ENCODE measurements at places on chromosomes 4 and X.

DNA sequence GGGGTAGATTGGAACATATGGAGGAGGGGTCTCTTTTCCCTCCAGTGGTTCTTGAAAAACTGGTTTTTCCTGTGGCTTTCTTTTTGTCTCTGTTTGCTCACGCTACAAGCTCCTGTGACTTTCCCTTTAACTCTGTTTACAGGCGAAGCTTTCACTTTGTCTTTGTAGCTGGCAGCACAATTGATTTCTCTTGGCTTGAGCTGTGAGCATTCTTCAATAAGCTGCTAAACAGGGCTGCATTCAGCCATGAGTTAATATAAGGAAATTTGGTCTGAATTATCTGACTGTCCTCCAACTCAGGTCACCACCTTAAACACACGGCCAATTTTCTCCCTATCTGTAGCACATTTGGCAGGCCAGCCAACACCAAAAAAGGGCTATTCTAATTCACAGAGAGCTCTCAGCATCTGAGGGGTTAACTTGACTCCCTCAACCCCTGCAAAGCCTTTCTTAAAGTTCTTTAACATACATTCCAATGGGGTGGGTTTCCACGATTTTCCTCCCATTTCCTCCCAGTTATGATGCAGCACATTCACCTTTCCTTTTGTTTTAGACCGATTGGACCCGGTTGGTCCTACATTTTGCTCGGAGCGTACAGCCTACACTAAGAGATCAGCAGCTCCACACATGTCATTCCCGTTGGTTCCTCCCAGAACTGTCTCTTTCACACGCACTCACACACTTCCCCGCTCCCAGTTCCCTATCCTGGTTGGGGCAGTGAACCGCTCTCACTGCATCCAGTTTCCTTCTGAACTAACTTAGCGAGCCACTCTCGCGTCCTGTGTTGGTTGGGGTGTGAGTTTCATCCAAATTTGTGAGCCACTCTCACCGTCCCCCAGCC, 45.4 kb downstream of the UGT2A3 start:
- no peak for DNase-seq

GRCh38 chr4:128668566-128668965, 140.9 kb upstream of the JADE1 start:
- no peak for DNase-seq

GRCh38 chrX:38279188-38279587, 48.1 kb downstream of the RPGR start:
- no peak for DNase-seq

- DNase-seq, result no peak
Measured at GRCh38 chr4:180280726-180281297, 1962.4 kb upstream of the TENM3 start.

- DNase-seq, result no peak
Measured at GRCh38 chrX:147899379-147900114, 12.2 kb upstream of the FMR1 start.

DNA sequence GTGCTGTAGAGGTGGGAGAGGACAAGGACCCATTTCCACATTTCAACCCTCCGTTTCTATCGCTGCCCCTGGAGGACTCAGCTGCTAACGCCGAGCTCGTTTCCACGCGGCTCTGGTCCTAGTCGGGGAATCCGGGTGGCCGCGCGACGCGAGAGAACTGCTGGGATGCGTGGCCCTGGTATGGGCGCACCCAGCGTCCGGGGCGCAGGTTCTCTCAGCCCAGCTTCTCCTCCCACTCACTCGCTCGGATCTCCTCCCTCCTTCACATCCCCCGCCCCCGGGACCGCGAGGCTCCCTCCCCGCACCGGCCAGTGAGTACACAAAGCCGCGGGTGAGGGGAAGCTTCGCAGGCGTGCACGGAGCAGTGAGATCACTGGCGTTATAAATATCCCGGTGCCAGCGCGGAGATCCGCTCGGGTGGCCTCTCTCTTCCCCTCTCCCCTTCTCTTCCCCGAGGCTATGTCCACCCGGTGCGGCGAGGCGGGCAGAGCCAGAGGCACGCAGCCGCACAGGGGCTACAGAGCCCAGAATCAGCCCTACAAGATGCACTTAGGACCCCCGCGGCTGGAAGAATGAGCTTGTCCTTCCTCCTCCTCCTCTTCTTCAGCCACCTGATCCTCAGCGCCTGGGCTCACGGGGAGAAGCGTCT, at the start of gene FGF5:
TSS of gene FGF5 (plus strand) at position 412 of the 649 bp plus-strand sequence. CDS start at position 573, 161 bp downstream.
- no peak for DNase-seq

- DNase-seq, result no peak
Measured at GRCh38 chr4:152206646-152207377, 329.1 kb downstream of the FBXW7 start.

DNA sequence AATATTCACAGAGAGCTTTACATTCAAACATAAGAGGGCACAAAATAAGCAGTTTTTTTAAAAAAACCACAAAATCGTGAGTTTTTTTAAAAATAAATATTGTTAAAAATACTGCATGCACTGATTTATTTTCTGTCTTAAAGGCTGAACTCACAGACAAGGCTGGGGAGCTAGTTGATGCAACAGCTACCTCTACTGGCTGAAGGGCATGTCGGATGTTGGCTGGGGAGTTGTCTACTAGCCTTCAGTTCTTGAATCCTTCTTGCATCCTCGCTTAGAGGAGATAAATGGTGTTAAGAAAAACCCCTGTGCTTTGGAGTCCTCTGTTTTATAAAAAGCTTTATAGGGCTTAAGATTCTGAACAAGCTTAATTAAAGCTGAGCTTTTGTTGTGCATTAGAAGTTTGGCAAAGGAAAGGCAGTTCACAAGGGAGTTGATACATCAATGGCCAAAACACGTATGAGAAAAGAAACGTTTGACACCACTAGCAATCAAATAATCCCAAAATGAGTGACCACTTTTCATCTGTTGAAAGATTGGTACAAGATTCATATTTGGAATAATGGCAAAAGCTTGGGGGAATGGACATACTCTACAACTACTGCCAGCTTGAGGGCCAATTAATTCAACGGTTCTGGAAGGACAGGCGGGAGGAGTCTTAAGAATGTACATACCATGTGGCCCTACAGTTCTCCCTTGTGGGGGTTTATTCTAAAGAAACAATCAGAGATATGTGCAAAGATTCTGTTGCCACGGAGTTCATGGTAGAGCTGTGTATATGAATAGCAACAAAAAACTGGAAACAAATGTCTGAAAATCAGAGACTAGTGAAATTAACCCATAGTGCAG, 94.7 kb downstream of the SEL1L3 start:
- peak; percentile 70 for DNase-seq

- no peak for DNase-seq
Measured at GRCh38 chr4:31964685-31965084, 1244.5 kb downstream of the PCDH7 start.

GRCh38 chrX:116285501-116285900, 115.0 kb downstream of the AGTR2 start:
- DNase-seq, result no peak

DNA sequence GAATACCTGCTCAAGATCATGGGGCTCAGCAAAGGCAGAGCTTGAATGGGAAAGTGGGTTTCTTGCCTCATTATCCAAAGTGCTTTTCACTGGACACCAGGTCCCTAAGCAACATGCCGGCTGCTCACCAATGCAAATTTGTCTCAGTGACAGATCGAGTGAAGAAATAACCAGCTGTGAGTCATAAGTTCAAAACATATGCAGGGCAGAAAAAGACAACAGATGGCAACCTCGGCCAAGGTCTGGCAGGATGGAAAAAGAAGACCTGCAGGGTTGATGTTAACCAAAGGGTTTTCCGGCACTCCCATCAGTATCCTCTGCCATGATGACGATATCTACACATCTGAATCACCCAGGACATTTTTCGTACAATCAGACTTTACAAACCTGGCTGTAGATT, 124.1 kb downstream of the AFAP1 start:
- no peak for DNase-seq

DNA sequence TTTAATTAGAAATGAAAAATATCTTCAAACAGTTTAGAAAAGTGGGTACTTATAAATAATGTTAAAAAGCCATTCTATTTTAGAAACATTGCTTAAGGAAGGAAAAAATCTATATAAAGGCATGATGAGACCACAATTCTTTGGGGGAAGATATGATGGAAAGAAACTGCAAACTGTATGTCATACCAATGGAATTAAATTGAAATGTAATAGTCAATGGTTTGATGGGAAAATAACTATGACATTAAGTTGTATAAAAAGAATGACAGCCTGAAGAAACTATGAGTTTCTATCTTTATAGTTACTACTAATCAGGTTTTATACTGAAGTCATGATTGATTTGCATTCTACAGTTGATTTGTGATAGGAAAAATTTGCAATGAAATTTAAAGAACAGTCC, 40.3 kb upstream of the CAMK2D start:
- DNase-seq, result no peak

- no peak for DNase-seq
Measured at GRCh38 chrX:106919932-106920452, at the start of gene CLDN2. TSS of gene CLDN2 (plus strand) at chrX:106920402. CDS start at chrX:106928229, 7,827 bp downstream.

- DNase-seq, result no peak
Measured at GRCh38 chr4:85600501-85600900, 125.6 kb downstream of the ARHGAP24 start.

DNA sequence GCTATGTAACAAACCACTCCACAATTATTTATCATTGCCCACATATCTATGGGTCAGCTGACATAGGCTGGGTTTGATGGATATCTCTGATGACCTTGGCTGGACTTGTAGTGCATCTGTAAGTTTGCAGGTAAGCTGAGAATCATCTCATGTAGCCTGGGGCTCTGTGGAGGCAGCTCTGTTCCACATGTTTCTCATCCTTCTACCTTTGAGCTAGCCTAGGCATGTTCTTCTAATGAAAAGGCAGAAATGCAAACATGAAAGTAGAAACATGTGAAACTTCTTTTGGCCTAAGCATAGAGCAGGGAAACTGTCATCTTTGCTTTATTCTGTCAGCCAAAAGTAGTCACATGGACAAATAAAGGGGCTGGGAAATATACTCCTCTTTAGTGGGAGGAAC, 18.2 kb downstream of the MRPL1 start:
- no peak for DNase-seq

DNA sequence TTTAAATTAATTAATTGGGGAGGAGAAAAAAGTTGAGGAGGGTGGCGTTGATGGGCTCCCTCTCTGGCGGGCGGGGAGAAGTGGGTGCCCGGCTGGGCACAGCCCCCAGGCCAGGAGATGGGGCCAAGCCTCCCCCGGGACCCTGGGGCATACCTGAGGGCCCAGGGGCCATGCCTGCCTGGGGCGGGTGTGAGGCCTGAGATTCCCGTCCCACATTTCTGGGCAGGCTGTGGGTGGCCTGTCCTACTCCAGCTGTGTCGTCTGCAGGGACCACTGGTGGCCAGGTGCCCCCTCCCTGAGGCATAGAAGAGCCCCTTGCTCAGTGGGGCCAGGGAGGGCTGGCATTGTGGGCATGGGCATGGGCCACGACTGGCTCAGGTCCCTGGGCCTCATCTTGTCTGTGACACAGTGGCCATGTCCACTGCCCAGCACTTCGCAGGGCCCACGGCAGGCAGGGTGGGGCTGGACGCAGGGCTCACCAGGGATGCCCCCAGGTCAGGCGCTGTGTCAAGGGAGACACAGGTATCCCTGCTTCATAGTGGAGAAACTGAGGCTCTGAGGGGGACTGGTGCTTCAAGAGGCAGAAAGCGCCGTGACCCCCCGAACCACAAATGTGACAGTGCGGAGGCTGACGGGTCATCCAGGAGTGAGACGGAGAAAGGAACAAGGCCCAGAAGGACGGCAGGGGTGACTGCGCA, 60.1 kb downstream of the FAM53A start:
- no peak for DNase-seq

GRCh38 chr4:12178614-12179610, 750.2 kb upstream of the HS3ST1 start:
- DNase-seq, result no peak

DNA sequence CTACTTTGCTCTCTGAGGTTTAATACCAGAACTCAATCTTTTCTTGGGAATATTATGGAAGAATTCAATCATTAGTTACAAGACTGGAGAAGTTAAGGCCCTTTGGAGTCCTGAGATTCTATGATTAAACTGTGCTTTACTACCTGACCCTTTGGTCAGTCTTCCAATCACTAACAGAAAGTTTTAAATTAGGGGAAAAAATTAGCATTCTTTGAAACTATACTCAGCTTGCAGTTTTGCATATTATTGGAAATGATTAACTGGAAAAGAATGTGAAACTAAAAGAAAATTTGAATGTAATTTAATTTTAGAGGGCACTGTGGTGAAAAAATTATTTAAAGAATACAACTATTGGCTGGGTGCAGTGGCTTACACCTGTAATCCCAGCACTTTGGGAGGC, 18.7 kb upstream of the GPR34 start:
- DNase-seq, result no peak

DNA sequence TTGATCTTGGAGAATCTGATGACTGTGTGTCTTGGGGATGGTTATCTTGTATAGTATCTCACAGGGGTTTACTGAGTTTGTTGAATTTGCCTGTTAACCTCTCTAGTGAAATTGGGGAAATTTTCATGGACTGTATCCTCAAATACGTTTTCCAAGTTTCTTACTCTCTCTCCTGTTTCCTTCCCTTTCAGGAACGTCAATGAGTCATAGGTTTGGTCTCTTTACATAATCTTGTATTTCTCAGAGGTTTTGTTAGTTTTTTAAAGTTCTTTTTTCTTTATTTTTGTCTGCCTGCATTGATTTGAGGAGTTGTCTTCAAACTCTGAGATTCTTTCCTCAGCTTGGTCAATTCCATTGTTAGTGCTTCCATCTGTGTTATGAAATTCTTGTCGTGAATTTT, 227.7 kb upstream of the GPRIN3 start:
- DNase-seq, result no peak

DNA sequence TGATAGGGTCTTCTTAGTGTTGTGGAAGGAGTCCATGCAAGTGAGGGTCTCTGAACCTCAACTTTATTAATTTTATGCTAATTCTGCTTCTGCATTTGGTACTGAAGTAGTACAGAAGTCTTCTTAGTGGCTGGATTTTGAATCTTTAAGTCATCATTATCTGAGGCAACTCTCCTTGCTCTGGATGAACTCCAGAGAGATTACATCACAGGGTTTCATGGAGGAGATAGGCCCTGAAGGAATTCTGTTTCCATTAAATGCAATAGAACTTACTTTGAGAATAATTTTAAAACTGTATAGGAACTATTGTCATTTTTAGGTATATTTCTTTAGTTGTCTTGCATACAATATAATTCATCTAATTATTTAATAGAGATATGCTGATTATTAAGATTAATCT, 451.2 kb downstream of the FAT4 start:
- no peak for DNase-seq

DNA sequence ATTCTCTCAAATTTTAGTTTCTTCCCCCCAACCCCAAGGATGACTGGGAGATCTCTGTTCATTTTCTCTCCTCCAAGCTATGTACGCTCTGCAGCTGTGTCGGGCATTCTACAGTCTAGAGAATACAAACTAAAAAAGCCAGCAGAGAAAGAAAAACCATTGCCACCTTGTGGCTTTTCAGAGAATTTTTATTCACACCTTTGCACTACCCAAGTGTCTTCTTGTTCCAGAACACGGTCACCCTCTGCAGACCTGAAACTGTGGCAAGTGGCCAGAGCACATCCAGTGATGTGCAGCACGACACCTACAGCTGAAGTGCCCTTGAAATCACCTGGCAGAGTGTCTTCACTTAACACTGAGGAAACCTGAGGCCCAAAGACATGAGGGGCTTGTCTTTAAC, 68.6 kb downstream of the CHST7 start:
- DNase-seq, result no peak
